ENCODE measurements at places on chromosomes 1 and 21.

GRCh38 chr1:159748370-159748769, 32.4 kb upstream of the DUSP23 start:
- DNase-seq: no peak

DNA sequence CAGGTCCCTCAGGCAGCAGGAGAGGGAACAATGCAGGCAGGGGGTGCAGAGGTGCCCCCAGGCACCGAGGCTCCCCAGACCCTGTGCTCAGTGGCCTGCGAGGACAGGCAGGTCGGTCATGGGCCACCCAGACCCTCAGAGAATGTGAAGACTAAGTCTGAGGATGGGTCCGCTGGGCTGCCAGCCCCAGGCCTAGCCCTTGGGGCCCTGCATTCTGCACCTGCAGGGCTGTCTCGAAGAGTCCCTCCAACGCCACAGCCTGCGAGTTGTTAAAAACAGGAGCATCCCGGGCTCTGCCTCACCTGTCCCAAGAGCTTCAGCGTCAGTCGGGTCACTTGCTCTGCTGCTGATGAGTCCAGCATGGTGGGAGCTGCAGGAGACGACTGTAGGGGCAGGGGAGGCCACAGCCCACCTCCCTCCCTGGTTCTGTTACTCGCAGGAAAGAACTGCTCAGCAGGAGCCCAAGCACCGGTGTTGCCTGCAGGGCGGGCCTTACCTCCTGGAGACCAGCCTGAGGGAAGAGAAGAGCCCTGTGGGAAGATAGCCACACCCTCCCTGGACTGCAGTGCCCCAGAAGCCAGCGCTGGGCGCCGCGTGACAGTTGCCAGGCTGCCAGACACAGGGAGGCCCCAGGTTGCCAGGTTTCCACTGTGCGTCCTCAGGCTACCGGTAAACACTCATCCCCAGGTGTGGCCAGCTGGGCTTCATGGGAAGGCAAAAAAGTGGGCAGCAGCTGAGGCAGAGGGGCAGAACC, 5.8 kb downstream of the C21orf58 start:
- DNase-seq: no peak

- no peak for DNase-seq
Measured at GRCh38 chr1:12107718-12108117, 44.6 kb downstream of the TNFRSF8 start.

DNA sequence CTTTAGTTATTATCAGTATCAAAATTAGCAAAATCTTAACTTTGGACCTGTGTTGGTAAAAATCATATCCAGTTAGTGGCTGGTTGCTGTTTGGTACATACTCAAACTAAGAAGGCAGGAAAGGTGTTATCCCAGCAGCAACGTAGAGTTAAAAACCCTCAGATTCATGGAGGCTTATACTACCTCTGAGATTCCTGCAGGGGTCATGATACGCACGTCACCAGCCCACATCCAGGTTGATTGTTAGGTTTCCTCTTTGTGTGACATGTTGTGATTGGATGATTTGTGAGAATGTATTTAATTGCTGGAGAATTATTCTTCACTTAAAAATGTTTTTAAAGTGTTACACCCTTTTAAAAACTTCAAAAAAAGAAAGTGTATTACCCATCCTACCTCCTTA, 423.3 kb upstream of the ADGRL2 start:
- DNase-seq: no peak

DNA sequence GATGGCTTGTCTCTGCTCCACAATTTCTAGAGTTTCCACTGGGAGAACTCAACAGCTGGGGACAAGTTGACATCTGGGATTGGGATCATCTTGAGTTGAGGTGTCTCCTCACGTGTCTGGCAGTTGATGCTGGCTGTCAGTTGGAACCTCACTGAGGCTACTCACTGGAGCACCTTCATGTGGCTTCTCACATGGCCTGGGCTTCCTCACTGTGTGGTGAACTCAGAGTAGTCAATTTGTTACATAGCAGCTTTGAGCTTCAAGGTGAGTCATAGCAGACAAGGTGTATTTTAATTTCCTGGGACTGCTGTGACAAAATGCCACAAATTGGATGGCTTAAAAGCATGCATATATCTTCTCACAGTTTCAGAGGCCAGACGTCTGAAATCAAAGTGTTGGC, 44.0 kb downstream of the NTNG1 start:
- DNase-seq: no peak

DNA sequence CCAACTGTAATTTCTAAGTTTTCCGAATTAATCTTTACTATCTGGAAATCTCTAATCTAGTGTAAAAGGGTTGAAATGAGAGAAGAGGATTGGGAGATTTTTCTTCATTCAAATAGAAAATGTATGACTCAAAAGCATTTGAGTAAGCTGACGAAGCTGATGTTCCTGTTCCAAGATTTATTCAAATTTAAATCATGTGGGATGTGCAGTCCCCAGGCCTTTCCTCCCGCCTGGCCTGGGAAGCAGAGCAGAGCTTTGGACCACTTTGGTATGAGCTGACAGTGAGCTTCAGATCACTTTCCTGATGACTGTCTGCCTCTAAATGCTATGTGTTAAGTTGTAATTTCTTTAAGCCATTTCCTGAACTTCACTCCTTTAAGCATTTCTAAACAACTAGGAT, 192.0 kb downstream of the DHRS3 start:
- no peak for DNase-seq

GRCh38 chr1:241579434-241579833, 47.3 kb downstream of the KMO start:
- DNase-seq: no peak

DNA sequence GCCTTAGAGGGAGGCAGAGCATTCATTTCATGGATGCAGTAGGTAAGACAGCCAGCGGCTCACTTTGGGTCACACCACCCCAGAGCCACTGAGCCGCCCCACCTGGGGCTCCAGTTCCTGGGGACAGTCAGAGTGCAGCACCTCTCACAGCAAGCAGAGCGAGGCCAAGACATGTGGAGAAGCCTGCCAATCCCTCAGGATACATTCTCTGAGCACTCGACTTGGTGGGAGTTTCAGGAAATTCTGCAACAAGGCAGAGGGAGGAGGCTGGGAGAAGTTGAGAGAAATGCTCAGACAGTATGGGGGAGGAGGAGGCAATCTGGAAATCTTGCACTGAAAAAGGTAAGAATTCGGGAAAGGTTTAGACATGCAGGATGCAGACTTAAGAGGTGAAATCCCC, 60.8 kb upstream of the WLS start:
- DNase-seq: no peak

GRCh38 chr21:41653954-41654491, 112.8 kb downstream of the RIPK4 start:
- DNase-seq: no peak

GRCh38 chr1:106063510-106063909, 993.0 kb upstream of the PRMT6 start:
- DNase-seq: no peak

DNA sequence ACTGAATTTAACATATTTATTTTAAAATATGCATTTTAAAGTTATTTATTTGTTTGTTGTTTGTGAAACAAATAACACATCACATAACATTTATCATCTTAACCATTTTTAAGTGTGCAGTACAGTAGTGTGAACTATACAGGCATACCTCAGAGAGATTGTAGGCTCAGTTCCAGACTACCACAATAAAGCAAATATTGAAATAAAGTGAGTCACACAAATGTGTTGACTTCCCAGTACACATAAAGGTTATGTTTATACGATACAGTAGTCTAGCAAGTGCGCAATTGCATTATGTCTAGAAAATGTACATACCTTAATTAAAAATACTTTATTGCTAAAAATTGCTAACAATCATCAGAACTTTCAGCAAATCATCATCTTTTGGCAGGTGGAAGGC, 739.4 kb upstream of the ADGRL4 start:
- DNase-seq: no peak

- DNase-seq: no peak
Measured at GRCh38 chr21:42840411-42841155, 38.8 kb downstream of the WDR4 start.

- no peak for DNase-seq
Measured at GRCh38 chr1:212470059-212470458, 37.3 kb downstream of the NENF start.

GRCh38 chr1:34800214-34800613, 7.4 kb downstream of the GJA4 start:
- no peak for DNase-seq

DNA sequence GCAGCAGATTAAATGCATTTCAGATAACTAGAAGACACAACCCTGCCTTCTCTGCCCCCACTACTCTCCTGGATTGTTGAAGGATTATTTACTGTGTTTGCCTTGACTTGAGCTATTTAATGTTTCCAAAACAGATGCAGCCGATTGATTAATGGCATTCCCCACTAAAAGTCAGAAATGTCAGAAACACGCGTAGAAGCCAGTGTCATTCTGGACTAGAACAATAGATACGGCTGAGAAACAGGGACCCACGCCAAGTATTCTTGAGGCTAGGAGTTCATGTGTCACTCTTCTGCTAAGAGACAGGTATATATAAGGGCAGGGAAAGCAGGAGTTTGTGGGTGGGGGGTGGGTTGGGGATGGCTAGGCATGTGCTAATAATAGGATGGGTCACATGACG, 366.7 kb upstream of the PROX1 start:
- DNase-seq: no peak

DNA sequence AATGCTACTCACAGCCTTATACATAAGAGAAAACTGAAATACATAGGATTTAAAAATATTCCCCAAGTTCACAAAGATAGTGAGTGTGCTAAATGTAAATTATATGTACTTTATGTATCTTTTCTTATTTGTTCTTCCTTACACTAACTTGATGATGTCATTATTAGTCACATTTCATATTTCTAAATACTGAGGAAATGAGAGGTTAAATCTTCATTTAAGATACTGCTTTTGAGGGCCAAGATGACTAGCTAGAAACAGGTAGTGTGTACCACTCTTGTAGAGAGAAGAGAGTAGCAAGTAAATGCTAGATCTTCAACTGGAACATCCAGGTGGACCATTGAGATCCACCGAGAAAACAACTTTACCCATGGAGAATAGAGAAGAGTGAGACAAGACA, 29.8 kb downstream of the PYHIN1 start:
- no peak for DNase-seq

GRCh38 chr1:147539122-147539575, 2.2 kb upstream of the BCL9 start:
- DNase-seq: no peak

DNA sequence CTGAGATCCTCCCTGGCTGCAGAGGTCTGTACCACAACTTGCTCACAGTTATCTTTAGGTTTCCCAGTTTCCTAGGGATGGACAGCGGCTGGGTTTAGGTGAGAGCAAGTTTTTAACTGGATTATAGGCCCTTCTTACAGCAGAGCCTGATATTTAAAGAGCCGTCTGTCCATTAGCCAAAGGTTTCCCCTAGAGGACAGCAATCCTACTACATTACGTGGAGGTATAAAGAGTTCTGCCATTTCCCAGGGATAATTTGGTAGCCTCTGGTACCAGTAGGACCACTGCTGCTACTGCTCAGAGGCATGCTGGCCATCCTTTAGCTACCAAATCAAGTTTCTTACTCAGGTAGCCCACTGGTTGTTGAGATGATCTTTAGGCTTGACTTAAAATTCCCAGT, 21.9 kb upstream of the FCGR2A start:
- no peak for DNase-seq

GRCh38 chr1:46820076-46820475, 21.2 kb downstream of the CYP4B1 start:
- DNase-seq: no peak

DNA sequence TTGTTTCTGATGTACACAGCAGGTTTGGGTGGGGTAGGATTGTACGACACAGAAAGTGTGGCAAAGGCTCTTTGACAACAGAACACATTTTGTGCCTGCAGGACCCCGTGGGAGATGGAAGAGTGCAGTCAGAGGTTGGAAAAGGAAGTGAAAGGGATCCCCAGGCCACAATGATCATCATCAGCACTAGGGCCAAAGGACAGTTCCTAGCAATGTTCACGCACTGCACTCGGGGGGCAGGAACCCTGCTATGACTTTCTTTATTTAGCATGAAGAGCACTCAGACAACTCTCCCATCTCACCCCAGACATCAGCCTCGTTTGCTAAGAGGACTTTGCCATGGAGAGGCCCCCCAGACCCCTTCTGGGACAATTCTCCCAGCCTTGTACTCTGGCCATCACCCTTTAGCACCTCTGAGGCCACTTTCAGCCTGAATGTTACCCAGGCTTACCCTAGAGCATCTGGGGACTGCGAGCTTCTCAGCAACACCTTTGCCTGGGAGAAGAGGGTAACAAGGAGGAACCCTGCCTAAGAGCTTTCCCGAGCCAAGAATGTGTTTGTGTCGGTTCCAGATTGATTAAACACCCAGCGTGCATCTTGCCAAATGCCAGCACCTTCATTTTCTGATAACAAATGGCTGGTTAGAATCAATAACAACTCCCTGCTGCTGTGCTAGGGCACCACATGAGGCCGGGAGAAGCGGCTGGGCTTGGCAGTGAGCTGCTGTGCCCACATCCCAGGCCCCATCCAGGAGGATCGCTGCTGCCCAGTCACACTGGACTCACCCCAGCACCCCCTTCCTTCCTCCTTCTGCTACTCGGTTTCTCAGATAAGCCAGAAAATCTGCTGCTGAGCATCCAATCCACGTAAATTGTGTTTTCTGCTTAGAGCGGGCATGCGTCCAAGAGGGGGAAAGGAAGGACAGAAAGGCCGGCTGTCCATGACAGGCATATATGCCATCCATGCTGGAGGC, 633.1 kb downstream of the AJAP1 start:
- DNase-seq: no peak

DNA sequence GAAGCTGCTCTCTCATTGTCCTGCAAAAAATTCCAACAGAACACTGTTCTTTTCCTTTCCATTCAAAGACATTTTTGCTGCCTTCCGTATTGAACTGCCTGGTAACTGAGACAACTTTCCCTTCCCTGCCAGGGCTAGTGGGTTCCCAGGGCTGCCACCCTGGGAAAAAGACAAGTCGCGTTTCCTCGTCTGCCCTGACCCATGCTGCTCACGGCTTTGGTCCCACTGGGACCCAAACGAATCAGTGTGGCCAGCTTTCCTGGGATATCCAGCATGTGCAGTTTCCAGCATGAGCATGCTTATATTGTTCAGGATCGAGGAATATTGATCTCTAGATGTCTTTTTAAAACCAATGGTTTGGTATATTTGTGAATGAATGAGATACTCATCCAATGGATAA, 18.2 kb downstream of the SOX13 start:
- DNase-seq: no peak

DNA sequence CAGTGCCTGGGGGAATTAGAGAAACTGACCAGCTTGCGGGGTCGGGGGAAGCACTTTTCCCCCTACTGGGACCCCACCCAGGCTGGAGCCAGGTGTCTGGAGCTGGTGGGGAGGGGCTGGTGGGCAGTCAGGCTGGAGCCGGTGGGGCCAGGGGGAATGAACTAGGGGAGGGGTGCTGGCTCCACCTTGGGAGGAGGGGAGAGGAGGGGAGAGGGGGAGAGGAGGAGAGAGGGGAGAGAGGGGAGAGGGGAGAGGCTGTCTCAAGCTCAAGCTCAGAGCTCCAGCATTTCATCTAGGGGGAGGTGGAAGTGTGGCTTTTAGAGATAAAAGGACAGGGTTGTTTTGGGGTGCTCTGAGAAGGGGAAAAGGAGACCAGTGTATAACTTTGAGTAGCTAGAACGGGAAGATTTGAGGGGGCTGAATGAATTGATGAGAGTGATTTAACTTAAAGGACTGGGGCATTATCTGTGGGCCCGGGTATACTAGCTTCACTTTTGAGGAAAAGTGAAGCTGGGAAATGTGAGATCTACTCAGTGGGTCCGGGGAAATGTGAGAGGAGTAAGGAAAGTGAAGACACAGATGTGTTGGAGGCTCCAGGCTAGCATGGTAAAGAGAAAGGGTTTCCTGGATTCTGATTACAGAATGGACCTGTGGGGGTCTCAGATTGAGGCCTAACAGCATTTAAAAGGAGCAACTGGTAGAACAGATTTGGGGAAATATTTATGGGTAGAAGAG, 2.8 kb downstream of the EFNA1 start:
- no peak for DNase-seq

- DNase-seq: no peak
Measured at GRCh38 chr1:181919542-181919941, 142.0 kb downstream of the ZNF648 start.
